ENCODE measurements at places on chromosomes 5 and 9. TPM values are rescaled to one million over a fixed set of nuclear protein-coding genes. Genes with fewer than 3 reads are reported as not detected.

ANAPC2 gene
- 10.3 TPM for total RNA-seq

GHR gene
- total RNA-seq, result 1.0 TPM

MORN5 gene
- total RNA-seq, result not detected

STPG3 gene
- total RNA-seq, result not detected

SYK gene
- not detected for total RNA-seq

PCA3 gene
- not detected for total RNA-seq

RUSC2 gene
- 16.5 TPM for total RNA-seq

TRIM7 gene
- 7.6 TPM for total RNA-seq

DRD1 gene
- not detected for total RNA-seq

Measured in bronchus fibroblast of lung (primary cell).